ENCODE measurements at places on chromosomes 2 and 18.

DNA sequence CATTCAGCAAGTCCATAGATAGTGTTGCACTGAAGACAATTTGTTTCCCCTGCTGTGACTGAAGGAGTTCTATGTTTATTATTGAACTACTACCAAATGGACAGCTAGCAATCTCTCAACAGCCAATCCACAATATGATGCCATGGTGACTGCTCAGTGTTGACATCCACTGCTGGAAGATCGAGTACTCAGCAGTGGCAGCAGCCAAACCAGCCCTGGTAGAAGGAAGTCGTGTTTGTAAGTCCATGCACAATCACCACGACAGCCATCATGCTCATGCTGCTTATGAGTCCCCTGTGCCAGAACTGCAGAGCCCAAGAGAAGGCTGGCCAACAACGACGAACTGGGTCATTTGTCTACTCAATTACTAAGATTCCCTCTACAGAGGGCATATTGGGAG is 66.4 kb downstream of the OSR1 start:
- no peak for DNase-seq

DNA sequence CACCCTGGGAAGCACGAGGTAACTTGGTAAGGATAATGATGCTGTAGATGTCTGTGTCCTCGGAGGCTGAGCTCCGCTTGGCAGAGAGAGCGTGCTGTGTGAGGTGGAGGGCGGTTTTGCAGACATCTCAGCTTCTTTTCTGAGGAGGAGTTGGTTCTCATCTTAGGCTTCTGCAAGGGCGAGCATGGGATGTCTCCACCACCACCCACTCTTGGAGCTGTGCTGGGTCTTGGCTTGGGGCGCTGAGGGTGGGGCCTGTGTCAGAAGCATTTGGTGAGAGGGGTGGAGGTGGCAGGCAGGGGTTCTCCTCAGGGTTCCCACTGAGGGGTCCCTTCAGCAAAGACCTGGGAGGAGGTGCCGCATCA is 9.2 kb downstream of the OXER1 start:
- no peak for DNase-seq

- no peak for DNase-seq
These were observed 100.6 kb downstream of the ANTXR1 start for GRCh38 chr2:69113627-69114026.

DNA sequence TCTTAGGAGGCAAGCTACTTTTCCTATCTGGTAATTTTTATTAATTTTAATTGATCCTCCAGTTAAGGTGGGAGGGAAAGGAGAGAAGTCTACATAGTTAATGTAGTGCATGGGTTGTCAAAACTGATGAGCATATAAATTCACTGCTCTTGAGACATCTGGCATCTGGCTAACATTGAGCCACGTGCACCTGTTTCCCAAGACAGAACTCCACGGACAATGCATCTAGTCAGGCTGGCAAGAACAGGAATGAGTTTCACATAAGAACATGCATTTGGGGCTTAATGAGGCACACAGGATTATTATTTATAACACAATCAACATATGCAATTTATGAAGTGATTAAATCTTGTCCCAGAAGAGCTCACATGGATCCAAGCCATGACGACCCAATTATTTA is 16.2 kb upstream of the RAB1A start:
- no peak for DNase-seq

GRCh38 chr2:82803307-82803706 is 1655.8 kb downstream of the SUCLG1 start:
- DNase-seq: no peak

DNA sequence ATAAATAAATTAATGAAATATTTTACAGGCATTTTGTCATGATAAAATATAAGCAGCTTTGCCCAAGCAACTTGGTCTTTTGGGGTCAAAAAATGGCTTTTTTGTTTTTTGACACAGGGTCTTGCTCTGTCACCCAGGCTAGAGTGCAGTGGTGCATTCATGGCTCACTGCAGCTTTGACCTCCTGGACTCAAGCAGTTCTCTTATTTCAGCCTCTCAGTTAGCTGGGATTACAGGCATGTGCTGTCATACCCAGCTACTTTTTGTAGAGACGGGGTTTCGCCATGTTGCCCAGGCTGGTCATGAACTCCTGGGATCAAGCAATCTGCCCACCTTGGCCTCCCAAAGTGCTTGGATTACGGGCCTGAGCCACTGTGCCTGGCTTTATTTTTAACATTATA is 51.0 kb downstream of the ABI2 start:
- no peak for DNase-seq

DNA sequence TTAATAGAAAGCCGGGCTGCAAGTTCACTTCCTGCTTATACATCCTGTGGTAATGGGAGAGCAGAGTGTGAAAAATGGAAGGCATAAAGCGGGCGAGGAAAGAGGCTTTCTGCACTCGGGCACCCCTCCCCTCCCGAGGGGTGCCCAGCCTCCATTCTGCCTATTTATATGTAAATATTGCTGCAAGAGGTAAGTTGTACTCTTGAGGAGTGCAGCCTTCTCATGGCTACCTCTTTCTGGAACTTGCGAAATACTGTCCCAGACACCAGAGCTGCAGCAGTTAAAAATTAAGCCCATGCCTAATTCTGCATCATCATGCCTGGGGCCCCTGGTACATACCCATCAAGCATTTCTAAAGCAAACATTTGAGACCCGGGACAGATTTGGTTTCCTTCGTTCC is 156.0 kb downstream of the GBX2 start:
- no peak for DNase-seq

DNA sequence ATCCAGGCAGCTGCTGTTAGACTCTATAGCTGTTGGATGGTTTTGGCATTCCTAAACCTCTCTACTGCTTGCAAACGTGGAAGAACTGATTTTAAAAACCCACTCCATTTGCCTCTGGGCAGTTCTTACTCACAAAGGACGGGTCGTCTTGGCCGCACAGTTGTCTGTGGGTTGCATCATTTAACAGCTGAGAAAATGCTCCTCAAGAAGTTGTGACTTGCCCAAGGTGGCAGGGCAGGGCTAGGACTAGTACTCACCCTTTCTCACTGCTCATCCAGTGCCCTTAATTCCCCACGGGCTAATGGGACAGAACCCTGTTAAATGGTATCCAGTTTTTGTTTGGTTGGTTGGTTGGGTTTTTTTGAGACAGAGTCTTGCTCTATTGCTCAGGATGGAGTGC is 997 bp upstream of the DRC1 start:
- no peak for DNase-seq

- DNase-seq: no peak
These were observed 263.0 kb downstream of the LPIN1 start for GRCh38 chr2:12009323-12009905.

DNA sequence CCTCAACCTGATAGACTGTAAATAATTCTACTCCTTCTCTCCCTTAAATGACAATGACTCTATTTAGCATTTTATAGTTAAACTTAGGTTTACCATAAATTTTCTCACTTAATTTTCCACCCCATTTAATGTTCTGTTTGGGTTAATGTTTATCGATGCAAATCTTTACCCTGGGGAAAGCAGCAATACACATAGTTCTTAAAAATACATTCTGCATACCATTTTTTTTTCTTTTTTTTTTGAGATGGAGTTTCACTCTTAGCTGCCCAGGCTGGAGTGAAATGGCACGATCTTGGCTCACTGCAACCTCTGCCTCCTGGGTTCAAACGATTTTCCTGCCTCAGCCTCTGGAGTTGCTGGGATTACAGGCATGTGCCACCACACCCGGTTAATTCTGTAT is 14.0 kb downstream of the STAM2 start:
- no peak for DNase-seq

GRCh38 chr18:59189008-59189407 is 30.9 kb upstream of the GRP start:
- DNase-seq: no peak

DNA sequence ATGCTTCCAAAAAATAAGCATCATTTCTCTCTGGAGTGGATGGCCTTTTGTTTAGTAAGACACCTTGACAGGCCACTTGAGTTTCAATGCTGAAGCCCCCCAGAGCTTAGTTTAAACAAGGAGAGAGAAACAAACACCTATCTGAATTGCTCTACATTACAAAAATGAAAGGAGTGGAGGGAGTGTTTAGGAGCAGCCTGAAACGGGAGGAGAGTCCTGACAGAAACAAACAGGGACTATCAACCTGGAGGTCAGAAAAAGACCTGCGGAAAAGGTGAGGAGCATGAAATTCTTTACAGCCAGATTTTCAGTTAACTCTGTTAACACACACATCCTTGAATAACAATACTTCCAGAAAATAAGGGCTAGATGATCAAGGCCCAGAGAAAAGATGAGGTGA is 126.2 kb downstream of the NR4A2 start:
- no peak for DNase-seq

- no peak for DNase-seq
These were observed 80.7 kb upstream of the RNF152 start for GRCh38 chr18:61973273-61974115.

GRCh38 chr2:44116319-44116718 is 52.4 kb upstream of the PPM1B start:
- no peak for DNase-seq

GRCh38 chr2:148177559-148177958 is 156.7 kb downstream of the MBD5 start:
- DNase-seq: no peak

DNA sequence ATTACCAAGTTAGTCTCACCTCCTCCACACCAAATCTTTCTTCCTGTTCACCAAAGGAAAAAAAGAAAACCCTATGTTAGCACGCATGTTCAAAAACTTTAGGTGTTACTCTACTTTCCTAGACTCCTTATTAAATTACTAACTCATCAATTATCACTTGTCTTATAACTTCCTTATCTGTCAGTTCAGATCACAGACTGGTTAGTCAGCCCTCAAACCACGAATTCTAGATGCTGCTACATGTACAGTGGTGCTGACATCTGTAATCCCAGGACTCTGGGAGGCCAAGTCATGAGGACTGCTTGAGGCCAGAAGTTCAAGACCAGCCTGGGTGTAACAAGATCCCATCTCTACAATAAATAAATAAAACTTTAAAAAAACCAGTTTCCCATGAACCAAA is 3.5 kb downstream of the YWHAQ start:
- no peak for DNase-seq

DNA sequence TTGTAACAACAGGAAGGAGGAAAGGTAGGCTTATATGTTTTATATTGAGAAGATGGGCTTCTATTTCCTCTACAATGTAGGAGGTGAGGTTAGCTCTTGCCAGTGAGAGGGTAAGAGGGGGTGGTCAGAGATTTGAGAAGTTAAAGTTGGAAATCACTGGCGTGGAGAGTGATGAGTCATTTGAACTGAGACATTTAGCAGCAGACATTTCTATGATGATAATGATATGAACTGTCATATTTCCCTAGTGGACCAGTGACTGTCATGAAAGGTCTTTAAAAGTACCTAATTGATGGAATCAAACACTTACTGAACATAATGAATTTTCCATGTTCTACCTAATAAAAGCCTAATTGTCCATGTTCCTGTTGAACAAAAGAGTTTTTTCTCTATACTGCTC is 126.1 kb downstream of the FAM161A start:
- no peak for DNase-seq

GRCh38 chr2:45458909-45459563 is 152.0 kb downstream of the SRBD1 start:
- no peak for DNase-seq

DNA sequence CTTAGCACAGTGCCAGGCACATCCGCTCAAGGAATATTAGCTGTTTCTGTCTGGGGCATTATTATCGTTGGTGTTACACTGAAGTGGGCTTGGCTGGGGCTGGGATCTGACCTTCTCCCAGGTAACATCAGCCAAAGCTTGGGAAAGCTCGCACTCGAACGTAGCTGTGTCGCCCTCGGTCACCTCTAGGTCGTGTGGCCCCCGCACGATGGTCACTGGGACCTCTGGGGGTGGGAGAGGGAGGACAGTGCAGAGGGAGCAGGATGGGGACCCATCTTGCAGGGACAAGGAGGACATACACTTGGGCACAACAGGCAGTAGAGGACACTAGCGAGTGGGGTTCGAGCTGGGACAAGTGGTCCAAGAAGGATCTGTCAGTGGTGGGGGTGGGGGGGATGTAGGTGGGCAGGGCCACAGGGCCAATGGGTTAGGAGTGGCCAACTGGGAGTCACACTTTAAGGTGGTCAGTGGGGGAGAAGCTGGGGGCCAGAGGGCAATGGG is 9.7 kb downstream of the TMEM198 start:
- DNase-seq: no peak

DNA sequence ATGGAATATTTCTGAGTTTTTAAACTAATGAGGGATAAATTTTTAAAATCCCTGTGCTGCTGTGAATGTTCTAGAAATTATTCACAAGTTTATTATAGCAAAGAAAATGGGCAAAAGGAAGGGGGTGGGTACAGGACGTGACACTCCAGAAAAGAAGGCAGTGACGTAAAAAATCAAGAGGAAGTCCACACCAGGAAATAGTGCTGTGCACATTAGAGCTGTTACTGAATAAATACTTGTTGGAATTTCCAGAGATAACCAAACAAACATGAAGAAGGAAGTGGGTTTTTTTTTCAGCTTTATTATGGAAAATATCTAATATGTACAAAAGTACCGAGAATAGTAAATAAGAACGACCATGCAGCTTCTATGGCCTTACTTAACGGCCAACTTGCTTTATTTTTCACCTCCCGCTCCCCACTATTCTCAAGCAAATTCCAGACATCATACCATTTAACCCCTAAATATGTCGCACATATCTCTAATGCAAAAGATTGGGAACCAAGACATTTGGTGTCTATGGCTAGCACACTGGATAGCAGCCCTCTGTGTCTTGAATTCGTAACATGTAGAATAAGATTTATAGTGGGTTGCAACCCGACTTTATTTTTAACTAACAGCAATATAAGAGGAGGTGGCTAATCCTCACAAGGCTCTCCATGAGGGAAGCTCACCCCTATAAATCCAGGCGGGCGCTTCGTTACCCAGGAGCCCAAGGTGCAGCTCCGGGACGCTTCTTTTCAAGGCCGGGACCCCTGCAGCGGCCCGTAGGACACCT is 580 bp upstream of the NDUFV2 start:
- no peak for DNase-seq

- no peak for DNase-seq
These were observed 50.1 kb upstream of the CCDC150 start for GRCh38 chr2:196589419-196589818.
